ENCODE measurements at places on chromosomes 2 and 18. TPM values are rescaled to one million over a fixed set of nuclear protein-coding genes. Genes with fewer than 3 reads are reported as not detected.
A peak's percentile ranks its signal among the peaks of the same experiment; 100 is the strongest.

DNA sequence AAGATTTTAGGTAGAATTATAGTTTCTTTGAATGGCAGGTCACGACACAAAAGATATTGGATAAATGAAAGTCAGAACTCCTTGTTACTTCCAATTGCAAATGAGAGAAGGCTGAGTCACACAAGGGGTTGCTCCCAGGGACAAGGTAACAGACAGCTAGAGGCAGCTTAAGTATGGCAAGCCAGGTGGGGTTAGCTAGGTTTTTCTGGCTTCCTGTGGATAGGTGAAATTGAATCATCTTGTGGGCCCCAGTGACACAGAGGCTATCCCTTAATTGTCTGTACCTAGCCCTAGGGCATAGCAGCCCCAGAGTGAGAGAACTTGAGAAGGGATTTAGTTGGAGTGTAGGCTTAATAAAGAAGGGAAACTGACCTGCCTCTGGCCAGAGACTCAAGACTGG lies 407.7 kb upstream of the SLC8A1 start:
- no peak overlapping the region for H3K27ac ChIP-seq
- no peaks in the 10 kb centered on the region for H3K27me3 ChIP-seq
- H3K36me3 ChIP-seq: no peaks in the 10 kb centered on the region
- peak; percentile 19 for DNase-seq

DNA sequence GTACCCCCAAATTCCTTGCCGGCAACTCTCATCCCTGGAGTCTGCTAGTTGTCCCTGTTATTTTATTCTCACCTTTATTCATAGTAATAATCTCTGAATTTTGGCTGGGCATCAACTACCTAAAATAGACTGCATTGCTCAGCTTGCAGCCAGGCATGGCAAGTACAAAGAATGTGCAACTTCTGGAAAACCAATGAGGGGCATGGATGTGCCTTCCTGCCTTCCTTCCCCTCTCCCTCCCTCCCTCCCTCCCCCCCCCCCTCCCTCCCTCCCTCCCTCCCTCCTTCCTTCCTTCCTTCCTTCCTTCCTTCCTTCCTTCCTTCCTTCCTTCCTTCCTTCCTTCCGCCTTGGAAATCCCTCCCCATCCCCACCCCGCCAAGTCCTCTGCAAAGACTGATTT lies 162.8 kb downstream of the CCDC148 start:
- H3K4me3 ChIP-seq: no peak overlapping the region
- no peaks in the 10 kb centered on the region for H3K27me3 ChIP-seq
- H3K27ac ChIP-seq: no peak overlapping the region
- no peaks in the 10 kb centered on the region for H3K4me1 ChIP-seq
- DNase-seq: no peak

DNA sequence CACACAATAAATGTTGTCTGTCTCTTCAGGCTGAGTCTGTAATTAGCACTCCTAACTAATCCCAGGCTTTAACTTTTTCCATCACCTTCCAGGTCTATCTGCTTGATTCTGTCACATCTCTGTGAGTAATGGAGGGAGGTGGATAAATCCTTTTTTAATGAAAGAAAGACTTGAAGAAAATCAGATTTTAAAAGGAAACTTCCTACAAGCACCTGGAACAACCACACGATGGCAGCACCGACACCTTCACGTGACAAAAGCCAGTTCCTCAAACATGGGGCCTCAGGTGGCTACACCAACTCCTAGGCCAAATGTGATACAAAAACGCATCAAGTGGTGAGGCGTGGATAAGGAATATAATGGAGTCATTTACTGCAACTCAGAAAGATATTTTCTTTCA lies 41.8 kb downstream of the TGFBRAP1 start:
- H3K36me3 ChIP-seq: peaks cover 11% of the 10 kb centered on the region
- H3K27me3 ChIP-seq: no peaks in the 10 kb centered on the region
- peak; percentile 80 for DNase-seq
- no peaks in the 10 kb centered on the region for H3K4me1 ChIP-seq
- no peak overlapping the region for H3K4me3 ChIP-seq

The DCC gene
- polyA plus RNA-seq: 0.99 TPM

The LHCGR gene
- polyA plus RNA-seq: 0.54 TPM

The SSB gene
- polyA plus RNA-seq: 862 TPM

GRCh38 chr18:3471141-3471648 lies 21.2 kb downstream of the TGIF1 start:
- H3K27me3 ChIP-seq: no peaks in the 10 kb centered on the region
- no peak overlapping the region for H3K27ac ChIP-seq
- peaks cover 21% of the 10 kb centered on the region for H3K4me1 ChIP-seq
- H3K36me3 ChIP-seq: peaks cover 6% of the 10 kb centered on the region
- DNase-seq: no peak
- H3K4me3 ChIP-seq: no peak overlapping the region

- H3K4me3 ChIP-seq: no peak overlapping the region
- H3K36me3 ChIP-seq: no peaks in the 10 kb centered on the region
- DNase-seq: no peak
Observed at GRCh38 chr2:136990316-136990715, 225.0 kb downstream of the THSD7B start.

GRCh38 chr2:232984451-232985207 lies 28.4 kb downstream of the NGEF start:
- H3K4me3 ChIP-seq: no peak overlapping the region
- DNase-seq: no peak
- no peak overlapping the region for H3K27ac ChIP-seq
- no peaks in the 10 kb centered on the region for H3K27me3 ChIP-seq
- H3K4me1 ChIP-seq: peaks cover 11% of the 10 kb centered on the region

GRCh38 chr2:216492597-216493333 lies 5.9 kb upstream of the RPL37A start:
- H3K4me1 ChIP-seq: peaks cover 4% of the 10 kb centered on the region
- H3K36me3 ChIP-seq: no peaks in the 10 kb centered on the region
- no peak overlapping the region for H3K27ac ChIP-seq
- H3K27me3 ChIP-seq: no peaks in the 10 kb centered on the region
- DNase-seq: no peak

GRCh38 chr18:24462838-24463775 lies 2.7 kb downstream of the HRH4 start:
- no peak overlapping the region for H3K4me3 ChIP-seq
- no peaks in the 10 kb centered on the region for H3K27me3 ChIP-seq
- no peaks in the 10 kb centered on the region for H3K36me3 ChIP-seq
- H3K4me1 ChIP-seq: no peaks in the 10 kb centered on the region

The SPEG gene
- polyA plus RNA-seq: 12.6 TPM

DNA sequence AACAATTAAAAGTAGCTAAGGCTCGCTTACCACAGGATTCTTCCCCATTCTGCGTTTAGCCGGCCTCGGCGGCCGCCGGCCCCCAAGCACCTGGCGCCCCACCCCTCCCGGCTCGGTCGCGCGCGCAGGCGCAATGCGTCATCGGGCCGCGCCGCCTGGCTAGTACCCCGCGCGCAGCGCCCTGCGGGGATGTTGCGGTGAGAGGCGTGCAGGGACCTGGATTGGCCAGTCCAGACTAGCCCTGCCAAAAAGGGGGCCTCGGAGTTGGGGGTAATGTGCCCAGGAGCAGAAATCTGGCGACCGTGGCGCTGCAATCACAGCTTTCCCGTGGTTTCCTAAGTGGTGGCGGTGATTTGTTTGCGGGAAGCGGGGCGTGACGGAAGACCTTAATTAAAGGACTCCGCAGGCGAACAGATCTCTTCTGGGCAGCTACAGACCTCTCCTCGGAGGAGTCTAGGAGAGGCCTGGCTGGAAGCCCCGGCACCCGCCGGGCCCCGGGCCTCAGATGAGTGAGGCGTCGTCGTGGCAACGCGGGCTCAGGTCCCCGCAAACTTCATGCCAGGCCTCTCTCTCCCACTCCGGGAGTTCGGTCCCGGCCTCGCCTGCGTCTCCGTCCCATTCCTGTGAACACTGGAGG lies 606 bp downstream of the TMEM237 start:
- peaks cover 12% of the 10 kb centered on the region for H3K36me3 ChIP-seq
- peak; percentile 92 for DNase-seq
- H3K27ac ChIP-seq: peak overlapping the region; percentile 97
- H3K4me3 ChIP-seq: peak overlapping the region; percentile 74

DNA sequence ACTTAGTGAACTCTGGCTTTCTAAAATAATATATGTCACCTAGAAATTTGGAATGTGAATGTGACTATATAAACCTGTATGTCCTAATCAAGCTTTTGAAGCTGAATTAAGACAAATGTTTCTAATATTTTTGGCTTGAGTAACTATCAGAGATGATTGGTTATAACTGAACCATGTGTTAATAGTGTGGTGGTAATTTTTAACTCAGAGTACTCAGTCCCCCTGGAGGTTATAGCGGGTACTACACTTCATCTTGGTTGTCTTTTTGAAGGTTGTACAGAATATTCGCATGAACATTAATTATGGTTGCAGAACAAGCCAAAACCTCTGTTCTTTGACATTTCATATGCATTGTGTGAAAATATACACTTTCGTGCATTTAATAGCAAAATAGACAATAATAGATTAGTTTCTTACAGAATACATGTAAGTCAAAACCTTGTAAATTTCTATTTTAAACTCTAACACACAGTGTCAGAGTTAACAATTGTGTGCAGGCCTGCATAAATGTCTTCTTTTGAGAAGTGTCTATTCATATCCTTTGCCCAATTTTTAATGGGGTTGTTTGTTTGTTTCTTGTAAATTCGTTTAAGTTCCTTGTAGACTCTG lies 86.0 kb downstream of the OSBPL6 start:
- peak; percentile 67 for DNase-seq
- no peak overlapping the region for H3K4me3 ChIP-seq
- H3K36me3 ChIP-seq: no peaks in the 10 kb centered on the region
- H3K27ac ChIP-seq: no peak overlapping the region
- no peaks in the 10 kb centered on the region for H3K27me3 ChIP-seq

GRCh38 chr2:53403792-53404413 lies 363.7 kb upstream of the CHAC2 start:
- H3K4me3 ChIP-seq: no peak overlapping the region
- no peak overlapping the region for H3K27ac ChIP-seq
- H3K27me3 ChIP-seq: no peaks in the 10 kb centered on the region
- no peaks in the 10 kb centered on the region for H3K4me1 ChIP-seq

The RTP5 gene
- polyA plus RNA-seq: not detected

The PAIP2B gene
- 7.6 TPM for polyA plus RNA-seq

DNA sequence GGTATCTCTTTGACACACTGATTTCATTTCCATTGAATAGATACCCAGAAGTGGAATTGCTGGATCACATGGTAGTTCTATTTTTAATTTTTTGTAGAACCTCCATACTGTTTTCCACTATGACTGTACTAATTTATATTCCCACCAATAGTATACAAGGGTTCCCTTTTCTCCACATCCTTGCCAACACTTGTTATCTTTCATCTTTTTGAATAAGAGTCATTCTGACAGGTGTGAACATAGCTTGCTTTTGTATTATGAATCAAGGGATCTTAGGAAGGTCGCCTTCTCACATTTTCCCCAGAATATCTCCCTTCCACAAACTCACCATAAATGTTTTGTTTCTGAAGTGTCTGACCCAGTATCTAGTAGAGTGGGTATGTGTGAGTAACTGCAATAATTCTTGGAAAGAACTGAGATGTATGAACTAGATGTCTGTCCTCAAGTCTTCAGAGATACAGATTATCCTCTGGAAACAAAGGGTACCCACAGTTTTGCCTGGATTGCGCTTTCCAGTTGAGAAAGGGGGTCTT lies 17.1 kb upstream of the SP3 start:
- no peak overlapping the region for H3K27ac ChIP-seq
- H3K36me3 ChIP-seq: no peaks in the 10 kb centered on the region
- H3K4me1 ChIP-seq: peaks cover 13% of the 10 kb centered on the region
- no peak for DNase-seq
- H3K4me3 ChIP-seq: no peak overlapping the region

- no peak overlapping the region for H3K27ac ChIP-seq
- no peak overlapping the region for H3K4me3 ChIP-seq
- H3K36me3 ChIP-seq: no peaks in the 10 kb centered on the region
- DNase-seq: no peak
- no peaks in the 10 kb centered on the region for H3K27me3 ChIP-seq
- H3K4me1 ChIP-seq: no peaks in the 10 kb centered on the region
Observed at GRCh38 chr18:7321831-7322230, 90.9 kb downstream of the LRRC30 start.

DNA sequence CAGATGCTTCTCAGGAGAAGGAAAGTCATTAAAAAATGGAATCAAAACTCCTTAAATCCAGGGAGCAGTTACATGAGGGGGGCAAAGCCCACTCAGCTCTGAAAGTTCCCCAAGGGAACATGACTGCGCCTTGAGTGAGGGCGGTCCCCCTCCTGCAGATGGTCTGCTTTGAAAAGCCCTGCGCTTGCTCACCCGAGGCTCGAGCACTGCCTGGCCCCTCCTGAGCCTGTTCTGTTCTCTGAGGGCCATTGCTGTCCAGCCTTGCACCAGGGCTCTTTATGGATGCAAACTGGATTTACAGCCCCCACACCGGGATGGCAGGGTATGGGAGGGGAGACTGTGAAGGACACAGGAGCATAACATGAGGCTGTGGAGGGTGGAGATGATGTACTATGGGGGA lies 37.8 kb upstream of the DNMT3A start:
- no peak overlapping the region for H3K4me3 ChIP-seq
- no peaks in the 10 kb centered on the region for H3K27me3 ChIP-seq
- H3K36me3 ChIP-seq: no peaks in the 10 kb centered on the region
- peaks cover 11% of the 10 kb centered on the region for H3K4me1 ChIP-seq
- DNase-seq: no peak

The SULT1C4 gene
- polyA plus RNA-seq: 0.56 TPM

GRCh38 chr2:192196421-192197194 lies 1.9 kb upstream of the TMEFF2 start:
- H3K4me3 ChIP-seq: peak overlapping the region; percentile 85
- H3K27ac ChIP-seq: no peak overlapping the region
- H3K36me3 ChIP-seq: no peaks in the 10 kb centered on the region
- DNase-seq: peak; percentile 4
- peaks cover 20% of the 10 kb centered on the region for H3K4me1 ChIP-seq

Data from GM23338 (cell line).